ENCODE measurements at places on chromosomes 1 and 21.

DNA sequence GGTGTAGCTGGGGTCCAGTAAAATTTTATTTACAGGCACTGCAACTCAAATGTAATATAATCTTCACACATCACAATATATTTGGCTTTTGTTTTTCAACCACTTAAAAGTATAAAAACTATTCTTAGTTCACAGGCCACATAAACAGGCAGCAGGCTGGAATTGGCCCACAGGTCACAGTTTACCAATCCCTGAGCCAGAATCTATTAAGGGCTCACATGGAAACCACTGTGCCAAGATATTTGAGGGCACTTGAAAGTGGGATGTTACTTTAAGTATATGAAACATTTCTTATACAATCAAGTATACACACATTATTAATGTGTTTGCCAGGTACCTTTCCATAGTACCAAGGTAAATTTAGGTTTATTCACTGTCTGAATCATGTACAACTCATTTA is 71.9 kb upstream of the PRDX6 start:
- no peak for DNase-seq

DNA sequence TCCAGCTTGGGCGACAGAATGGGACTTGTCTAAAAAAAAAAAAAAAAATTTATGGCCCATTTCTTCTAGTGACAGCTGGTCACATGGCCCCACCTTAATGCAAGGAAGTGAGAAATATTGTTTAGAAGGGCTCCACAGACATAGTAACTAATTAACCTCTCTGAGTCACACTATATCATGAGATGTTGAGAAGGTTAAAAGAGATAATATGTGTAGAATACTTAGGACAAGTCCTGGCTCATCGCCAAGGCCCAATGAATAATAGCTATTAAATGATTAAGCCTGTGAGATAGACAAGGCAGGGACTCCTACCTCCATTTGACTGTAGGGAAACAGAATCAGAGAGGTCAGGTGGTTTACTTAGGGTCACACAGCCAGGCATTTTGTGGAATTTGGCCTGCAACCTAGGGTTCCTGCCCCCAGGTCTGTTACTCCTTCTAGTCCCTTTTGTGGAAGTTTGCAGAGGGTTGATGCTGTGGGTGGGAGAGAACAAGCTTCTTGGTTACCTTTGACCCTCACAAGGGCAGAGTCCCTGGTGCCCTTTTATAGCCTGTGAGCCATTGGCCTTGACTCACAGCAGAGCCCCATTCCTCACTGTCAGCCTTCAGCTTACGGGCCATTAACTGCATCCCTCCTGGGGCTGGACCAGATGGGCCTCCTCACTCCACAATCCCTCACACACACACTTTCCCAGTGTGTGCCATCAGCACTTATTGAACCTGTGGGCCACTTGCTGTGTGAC is 48.5 kb downstream of the OPRD1 start:
- DNase-seq = no peak

DNA sequence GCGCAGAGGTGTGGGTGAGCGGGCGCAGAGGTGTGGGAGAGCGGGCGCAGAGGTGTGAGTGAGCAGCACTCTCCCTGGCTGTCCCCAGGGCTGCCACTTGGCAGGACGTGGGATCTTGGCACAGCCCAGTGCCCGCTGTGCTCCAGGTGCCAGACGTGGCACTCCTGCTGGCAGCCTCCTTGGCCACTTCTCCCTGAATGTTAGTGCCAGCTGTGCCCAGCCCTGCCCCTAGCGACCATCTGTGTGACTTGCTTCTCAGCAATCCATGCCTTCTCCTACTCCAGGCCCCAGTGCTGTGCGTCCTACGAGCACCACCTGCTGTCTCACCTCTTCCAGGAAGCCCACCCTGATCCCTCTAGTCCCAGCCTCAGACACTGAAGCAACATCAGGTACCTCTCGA is 30.5 kb downstream of the KRTAP10-1 start:
- no peak for DNase-seq

DNA sequence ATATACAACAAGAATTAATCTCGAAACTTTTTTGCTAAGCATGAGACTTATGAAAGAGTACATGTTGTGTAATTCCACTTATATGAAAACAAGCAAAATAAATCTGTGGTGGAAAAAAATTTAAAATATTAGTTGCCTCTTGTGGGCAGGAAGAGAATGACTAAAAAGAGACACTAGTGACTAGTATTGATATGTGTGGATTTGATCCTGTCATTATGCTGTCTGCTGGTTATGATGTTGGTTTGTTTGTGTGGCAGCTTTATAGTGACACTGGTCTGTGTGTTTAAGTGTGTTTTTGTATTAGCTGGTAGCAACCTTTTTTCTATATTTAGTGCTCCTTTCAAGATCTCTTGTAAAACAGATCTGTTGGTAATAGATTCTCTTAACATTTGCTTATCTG is 267.8 kb upstream of the NRIP1 start:
- DNase-seq = no peak

DNA sequence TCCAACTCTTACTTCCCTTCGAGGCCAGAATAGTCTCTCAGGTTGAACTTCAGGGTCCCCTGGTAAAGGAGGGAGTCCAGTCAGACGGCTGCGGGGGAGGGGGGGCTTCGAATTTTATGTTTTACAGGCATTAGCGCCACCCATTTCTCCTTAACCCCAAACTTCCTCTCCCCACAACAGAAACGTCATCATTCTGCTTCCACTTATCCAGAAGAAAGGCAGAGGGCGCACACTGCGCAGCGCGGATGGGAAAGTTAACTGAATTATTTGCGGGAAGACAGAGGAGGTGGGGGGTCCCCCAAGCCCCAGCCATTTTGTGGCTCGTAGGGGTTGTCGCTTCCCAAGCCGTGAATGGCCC is 529 bp upstream of the PRMT2 start:
- peak; percentile 20 for DNase-seq

DNA sequence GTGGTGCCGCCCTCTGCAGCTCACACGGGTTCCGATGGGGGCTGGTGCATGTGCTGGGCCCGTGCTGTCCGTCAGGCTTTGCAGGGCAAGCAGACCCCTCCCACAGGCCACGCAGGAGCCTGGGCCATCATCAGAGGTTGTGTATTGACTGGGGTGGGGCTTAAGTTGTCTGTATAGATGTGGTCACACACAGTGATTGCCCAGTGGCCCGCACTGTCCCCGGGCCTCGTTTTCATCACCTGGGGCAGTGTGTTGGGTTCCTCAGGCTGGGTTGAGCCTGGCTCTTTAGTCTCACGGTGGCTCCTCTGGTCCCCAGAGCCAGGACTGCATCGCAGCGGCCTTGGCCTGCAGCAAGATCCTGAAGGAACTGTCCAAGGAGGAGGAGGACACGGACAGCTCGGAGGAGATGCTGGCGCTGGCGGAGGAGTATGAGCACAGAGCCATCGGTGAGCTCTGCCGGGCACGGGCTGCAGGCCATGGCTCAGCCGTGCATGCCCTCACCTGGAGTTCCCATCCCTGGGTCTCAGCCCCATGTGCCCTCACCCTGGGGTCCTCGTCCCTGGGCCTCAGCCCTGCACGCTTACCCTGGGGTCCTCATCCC is 44.1 kb downstream of the TRPM2 start:
- no peak for DNase-seq

- no peak for DNase-seq
Measured at GRCh38 chr1:104459886-104460285, 710.2 kb downstream of the AMY1C start.

DNA sequence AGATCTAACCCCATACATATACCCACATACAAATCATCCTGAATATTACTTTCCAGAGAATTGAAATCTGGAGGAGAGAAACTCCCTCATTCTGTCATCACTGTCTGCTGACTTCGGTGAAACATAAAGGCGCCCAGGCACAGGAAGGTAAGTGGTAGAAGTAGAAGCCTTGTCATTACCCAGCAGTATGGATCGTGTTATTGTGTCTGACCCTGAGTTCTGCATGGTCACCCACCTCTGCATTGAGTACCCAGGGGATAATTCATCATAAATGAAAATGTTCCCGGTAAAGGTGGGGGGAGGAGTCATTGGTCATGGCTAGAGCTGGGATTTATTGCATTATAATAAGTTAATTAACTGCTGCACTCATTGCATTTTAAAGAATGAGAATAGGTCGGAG is 342.6 kb upstream of the PKN2 start:
- no peak for DNase-seq

DNA sequence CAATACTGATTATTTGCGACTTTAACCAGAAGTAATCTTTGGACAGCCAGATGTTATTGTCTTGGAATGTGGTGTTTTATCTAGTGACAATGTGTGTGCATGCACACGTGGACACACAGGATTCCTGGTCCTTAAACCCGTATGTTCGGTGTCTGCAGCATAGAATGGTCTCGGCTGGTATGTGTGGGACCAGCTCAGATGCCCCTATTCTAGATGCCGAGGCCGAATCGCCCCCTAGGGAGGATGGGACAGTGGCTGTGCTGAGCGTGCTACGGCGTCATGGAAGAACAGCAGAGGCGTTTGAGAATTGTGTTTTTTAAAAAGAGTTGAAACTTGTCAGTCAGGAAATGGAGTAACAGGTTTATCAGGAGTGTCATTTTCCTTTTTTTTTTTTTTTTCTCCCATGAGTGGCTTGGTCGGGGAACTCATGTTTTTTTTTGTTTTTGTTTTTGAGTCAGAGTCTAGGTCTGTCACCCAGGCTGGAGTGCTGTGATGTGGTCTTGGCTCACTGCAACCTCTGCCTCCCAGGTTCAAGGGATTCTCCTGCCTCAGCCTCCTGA is 30.1 kb downstream of the SKI start:
- no peak for DNase-seq

DNA sequence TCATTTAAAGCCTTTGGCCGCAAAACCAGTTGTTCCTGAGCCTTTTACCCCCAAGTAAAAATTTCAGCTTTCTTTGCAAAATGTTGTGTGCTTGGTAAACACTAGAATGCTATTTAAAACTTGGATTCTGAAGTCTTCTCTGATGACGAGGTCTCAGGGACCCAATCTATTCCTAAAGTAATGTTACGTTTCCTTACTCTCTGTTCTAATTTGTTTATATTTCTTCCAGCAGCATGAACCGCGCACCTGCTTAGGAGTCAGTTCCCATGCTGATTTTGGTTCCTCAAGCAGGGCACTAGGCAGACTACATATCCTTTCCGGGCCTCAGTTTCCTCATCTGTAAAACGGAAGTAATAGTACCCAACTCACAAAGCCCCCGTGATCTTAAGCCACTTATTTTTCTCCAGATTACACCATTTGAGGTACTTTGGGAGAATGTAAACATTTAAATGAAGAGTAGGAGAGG is 969 bp upstream of the ALDH4A1 start:
- DNase-seq = no peak

DNA sequence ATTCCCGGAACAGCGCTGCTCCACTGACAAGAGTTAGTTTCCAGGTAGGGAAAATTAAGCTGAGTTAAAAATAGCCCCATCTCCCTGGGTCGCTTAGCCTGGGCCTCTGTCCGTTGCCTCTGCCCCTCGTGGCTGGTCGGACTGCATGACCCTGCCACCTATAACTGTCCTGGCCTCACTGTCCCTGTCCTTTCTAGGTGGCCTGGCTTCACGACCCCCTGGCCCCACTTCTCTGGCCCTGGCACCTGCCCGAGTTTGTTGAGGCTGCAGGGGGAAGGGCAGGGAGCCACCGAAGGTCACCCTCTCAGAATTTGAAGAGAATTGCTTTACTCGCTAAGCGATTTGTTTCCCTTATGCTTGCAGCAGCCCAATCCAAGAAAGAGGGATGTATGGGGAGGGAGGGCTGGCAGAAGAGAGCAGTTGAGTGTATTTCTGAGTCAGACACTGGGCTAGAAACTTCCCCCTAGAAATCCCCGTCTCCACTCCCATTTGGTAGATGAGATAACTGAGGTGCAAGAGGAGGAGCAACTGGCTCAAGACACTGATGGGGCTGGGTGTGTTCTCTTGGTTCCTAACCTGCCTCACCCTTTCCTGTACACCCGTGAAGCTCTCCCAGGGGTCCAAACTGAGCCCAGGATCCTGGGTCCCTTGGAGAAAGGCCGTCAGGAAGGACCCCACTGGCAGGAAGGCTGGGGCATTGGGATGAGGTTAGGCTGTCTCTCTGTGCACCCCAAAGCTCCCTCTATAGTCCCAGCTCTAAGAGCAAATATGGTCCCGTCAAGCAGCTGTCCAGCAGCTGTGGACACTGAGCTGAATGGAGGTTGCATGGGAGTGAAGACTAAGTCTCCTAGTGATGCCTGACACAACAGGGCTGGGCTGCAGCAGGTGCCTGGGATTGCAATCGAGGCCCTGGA is 2.9 kb upstream of the EDN2 start:
- no peak for DNase-seq

DNA sequence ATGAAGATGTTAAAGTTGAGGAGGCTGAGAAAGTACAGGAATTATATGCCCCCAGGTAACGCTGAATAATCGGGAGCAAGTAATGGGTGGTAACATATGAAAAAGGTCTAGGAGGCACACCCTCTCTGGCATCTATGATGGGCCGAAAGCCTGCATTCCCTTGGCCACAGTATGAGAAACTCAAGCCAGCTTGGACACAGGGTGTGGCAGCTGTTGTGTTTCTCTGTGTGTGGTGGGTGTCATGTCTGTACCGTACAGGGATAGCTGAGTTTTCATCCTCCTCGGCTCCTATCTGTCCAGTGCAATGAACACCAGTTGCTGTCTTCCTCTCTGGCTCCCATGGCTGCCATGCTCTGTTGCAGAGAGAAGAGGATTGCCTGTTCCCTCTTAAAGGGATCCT is 32.9 kb downstream of the NBPF3 start:
- DNase-seq = no peak

DNA sequence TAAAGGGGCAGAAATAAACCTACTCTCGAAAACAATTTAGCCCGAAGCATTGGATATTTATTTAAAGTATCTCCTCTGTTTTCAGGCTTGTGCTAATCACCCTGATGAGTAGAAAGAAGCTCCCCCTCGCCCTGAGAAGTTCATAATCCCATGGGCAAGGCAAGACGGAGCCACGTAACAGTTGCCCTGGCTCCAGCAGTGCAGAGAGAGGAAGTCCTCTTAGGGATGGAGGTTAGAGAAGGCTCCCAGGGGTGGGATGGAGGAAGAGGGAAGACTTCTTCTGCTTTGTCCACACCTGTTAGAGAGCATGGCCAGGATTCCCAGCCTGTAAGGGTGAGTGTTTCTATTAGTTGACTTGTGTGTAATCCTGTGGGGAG is 3.4 kb upstream of the GPR25 start:
- no peak for DNase-seq

- no peak for DNase-seq
Measured at GRCh38 chr1:201766131-201766866, 62.7 kb upstream of the IPO9 start.

- no peak for DNase-seq
Measured at GRCh38 chr1:38005195-38006007, at the start of gene FHL3. FHL3 (minus strand) TSS chr1:38005514; CDS start chr1:37999412, 6,102 bp downstream.

GRCh38 chr1:5959667-5960230 is 32.5 kb downstream of the NPHP4 start:
- no peak for DNase-seq

DNA sequence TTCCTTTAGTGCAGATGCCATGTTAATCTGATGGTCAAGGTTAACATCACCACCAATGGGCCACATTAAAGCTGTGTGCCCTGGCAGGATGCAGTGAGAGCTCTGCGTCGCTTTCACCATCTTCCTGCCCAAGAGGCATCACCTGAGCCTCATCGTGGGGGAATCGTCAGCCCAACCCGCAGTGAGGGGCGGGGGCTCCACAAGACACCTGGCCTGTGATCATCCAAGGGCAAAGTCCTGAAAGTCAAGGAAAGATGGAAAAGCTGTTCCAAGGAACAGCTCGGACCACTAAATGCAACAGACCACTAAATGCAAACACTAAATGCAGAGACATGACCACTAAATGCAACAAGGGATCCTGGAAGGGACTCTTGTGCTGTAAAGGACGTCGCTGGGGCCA is 49.9 kb downstream of the WDR4 start:
- DNase-seq = no peak

GRCh38 chr1:11298390-11299224 is 25.6 kb downstream of the UBIAD1 start:
- DNase-seq = no peak

Measured in activated CD4-positive, alpha-beta T cell treated with anti-CD3 and anti-CD28 coated beads, Interleukin-2, amount 50 U/mL, for 24 hours (primary cell).